Cardiac muscle cell (in vitro differentiated cells and primary cell): ENCODE measurements at places on chromosomes 11 and 22. TPM values are rescaled to one million over a fixed set of nuclear protein-coding genes. Genes with fewer than 3 reads are reported as not detected.

DNA sequence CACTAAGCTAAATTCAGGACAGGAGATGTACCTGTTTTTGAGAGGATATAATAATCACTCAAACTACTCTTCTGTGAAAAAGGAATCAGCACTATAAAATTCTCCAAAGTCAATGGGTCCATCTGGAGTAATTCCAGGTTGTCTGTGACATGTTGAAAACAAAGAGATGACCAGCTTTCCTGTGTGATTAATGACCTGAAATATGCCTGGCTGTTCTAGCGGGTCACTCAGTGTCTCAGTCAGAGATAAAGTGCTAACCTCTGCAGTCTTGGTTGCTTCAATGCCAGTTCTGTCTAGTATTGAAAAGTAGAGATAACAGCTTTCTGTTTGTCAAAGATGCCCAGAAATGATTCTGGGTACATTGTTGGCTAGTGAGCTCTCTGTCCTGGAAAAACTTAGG lies 722.6 kb upstream of the TENM4 start:
- no peaks in the 10 kb centered on the region for H3K27me3 ChIP-seq
- no peak for DNase-seq
- no peak overlapping the region for H3K4me3 ChIP-seq
- H3K27ac ChIP-seq = no peak overlapping the region
- no peaks in the 10 kb centered on the region for H3K36me3 ChIP-seq

DNA sequence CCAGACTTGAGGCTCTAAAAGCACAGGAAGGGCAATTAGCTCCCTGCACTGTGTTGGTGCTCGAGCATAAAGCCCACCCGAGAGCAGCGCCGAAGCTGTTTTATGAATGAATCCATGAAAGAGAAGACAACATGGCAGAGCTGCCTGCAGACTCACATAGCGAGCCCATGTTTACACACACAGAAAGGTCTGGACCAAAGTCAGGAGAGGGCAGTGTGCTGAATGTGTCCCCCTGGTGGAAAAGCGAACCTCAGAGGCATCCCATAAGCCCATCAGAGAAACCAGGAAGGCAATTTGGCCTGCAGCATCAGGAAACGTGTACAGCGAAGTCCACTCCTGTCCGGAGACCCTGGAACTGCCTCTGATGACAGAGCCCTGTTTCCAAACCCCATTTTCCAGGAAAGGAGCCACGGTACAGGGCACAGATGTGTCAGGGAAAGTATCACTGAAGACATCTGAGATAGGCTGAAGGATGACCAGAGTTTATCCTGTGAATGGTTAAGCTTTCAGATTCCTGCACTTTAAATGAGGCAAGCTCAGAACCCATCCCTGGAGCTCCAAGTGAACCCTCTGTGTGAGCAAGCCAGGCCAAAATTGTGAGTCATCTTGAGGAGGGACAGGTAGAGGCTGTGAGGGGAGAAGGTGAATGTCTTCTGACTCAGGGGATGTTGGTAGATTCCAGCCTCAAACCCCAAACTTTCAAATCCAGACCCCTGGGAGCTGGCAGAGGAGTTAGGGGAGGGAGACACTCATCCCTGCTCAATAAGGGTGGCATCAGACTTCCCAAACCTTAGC lies 36.9 kb downstream of the CHRDL2 start:
- H3K27ac ChIP-seq = no peak overlapping the region
- no peak overlapping the region for H3K4me3 ChIP-seq
- no peaks in the 10 kb centered on the region for H3K27me3 ChIP-seq
- H3K4me1 ChIP-seq = peaks cover 5% of the 10 kb centered on the region
- H3K36me3 ChIP-seq = no peaks in the 10 kb centered on the region

- no peak overlapping the region for H3K27ac ChIP-seq
- no peak overlapping the region for H3K4me3 ChIP-seq
- no peaks in the 10 kb centered on the region for H3K36me3 ChIP-seq
- no peak for DNase-seq
- no peaks in the 10 kb centered on the region for H3K4me1 ChIP-seq
- no peaks in the 10 kb centered on the region for H3K27me3 ChIP-seq
These were observed 15.4 kb downstream of the ART5 start for GRCh38 chr11:3626250-3626960.

DNA sequence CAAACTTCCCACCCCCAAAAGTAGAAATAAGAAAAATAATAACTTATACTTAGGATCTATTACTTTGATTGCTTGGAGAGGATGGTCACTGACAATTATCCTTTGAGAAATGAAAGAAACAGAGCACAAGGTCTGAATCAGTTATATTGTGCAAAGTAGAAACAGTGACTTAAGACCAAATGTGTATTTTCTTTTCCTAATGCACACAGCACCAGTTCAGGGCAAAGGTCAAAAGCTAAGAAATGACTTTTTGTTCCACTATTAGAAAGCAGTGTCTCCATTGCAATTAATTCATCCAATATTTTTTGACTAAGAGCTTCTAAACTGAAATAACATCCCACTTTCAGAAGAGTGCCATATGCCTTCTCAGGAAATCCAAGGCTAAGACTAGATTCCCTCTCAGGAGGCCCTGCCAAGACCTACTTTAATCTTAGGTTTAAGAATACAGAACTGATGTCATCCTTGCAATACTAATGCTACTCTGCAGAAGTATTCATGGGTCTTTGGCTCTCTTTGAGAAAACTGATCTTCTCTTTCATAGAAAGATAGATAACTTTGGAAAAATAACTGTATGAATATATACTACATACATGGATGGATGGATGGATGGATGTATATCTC lies 147.0 kb downstream of the APOL5 start:
- H3K4me3 ChIP-seq = no peak overlapping the region
- H3K27me3 ChIP-seq = no peaks in the 10 kb centered on the region
- H3K4me1 ChIP-seq = peaks cover 40% of the 10 kb centered on the region
- DNase-seq = no peak
- no peaks in the 10 kb centered on the region for H3K36me3 ChIP-seq

Gene DRD2
- total RNA-seq = 0.24 and 0.53 TPM in 2 replicates

DNA sequence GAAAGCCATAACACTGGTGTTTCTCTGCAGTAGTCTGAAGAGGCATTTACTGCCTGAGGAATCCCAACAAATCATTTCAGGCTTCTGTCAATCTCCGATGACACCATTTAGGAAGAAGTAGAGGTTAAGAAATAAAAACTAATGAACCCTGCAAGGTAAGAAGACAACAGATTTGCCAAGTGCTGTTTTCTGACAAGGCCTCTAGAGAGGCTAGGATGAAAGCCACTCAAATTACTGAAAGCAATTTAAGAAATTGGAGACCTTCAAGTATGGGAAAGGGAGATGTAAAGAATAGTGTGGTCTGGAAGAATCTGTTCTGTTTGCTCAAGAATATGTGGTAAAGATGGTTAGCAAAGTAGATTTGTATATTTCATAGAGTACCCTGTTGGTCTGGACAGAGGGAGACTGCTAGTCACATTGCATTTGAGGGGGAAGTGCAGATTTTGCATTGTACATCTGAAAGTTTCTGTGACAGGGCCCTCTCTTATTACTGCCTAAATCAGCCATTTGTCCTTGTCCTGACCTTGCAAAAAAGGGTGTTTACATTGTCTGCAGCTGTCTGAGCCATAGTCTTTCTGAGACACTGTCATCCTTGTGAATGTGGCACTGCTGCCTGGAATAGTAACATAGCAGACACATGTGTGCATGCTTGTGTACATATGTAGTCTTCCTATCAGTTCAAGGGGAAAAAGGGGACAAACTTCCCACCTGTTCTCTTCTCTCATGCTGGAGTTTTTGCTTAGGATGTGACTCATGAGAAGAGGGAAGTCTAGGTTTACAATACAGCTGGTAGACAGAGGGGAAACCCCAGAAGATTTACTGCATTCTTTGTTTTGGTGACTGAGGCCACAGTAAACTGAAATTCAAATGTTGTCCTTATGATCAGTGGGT lies 640.2 kb upstream of the KIRREL3 start:
- H3K4me3 ChIP-seq = no peak overlapping the region
- no peaks in the 10 kb centered on the region for H3K36me3 ChIP-seq
- DNase-seq = no peak
- H3K4me1 ChIP-seq = peaks cover 14% of the 10 kb centered on the region
- no peaks in the 10 kb centered on the region for H3K27me3 ChIP-seq
- peak overlapping the region; percentile 37 for H3K27ac ChIP-seq

Gene OR52N4
- not detected in 2 replicates for total RNA-seq

GRCh38 chr11:12007769-12008737 lies at the start of gene DKK3:
TSS of gene DKK3 (minus strand) at chr11:12008626. CDS start at chr11:12008582, 44 bp downstream.
- DNase-seq = peak; percentile 64
- H3K27me3 ChIP-seq = peaks cover 7% of the 10 kb centered on the region
- peak within 1 kb of the TSS; percentile 24 for H3K27ac ChIP-seq
- peaks cover 11% of the 10 kb centered on the region for H3K4me1 ChIP-seq
- H3K36me3 ChIP-seq = no peaks in the 10 kb centered on the region
- H3K4me3 ChIP-seq = peak within 1 kb of the TSS; percentile 91

GRCh38 chr22:37068859-37069258 lies 17.3 kb downstream of the KCTD17 start:
- no peak for DNase-seq
- peaks cover 50% of the 10 kb centered on the region for H3K27me3 ChIP-seq
- no peak overlapping the region for H3K27ac ChIP-seq
- H3K36me3 ChIP-seq = no peaks in the 10 kb centered on the region
- no peak overlapping the region for H3K4me3 ChIP-seq
- no peaks in the 10 kb centered on the region for H3K4me1 ChIP-seq

DNA sequence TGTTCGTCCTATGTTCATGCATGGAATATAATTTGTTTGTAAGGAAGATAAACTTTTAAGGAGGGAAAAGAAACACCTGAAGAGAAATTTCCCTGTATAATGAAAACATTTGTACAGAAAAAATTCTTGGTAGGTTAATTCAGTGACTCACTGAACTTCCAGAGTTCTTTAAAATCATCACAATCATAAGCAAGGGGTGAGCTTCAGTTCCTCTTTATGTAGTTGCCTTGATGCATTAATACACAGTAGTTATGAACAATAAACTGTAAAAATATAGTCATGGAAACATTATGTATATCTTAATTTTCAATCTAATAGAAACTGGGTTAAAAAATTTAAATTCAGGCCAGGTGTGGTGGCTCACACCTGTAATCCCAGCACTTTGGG lies 1.1 kb upstream of the C11orf65 start:
- peaks cover 12% of the 10 kb centered on the region for H3K4me1 ChIP-seq
- no peak for DNase-seq
- H3K36me3 ChIP-seq = no peaks in the 10 kb centered on the region
- H3K4me3 ChIP-seq = no peak overlapping the region
